Substantia nigra (tissue), 51 donors: ENCODE measurements at places on chromosomes 4 and X.

DNA sequence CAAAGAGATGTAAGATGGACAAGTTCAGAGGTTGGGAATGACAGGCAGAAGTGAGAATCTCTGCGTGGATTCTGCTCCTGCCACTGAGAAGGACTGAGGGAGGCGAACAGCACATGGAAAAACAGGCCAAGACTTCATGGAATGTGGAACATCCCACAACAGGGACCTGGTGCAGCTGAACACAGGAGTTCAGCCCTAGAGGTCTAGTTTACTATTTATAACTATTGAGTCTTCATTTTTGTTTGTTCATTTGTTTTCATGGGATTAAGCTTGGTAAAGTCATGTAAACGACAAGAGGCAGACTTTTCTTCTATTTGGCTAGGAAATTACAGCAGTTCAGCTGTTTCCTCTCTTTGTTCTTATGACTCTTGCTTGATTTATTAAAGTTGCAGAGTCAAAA lies 234.5 kb downstream of the MAML3 start:
- DNase-seq, result no peak

- peak; percentile 9 for DNase-seq
These were observed 251.4 kb upstream of the DDX53 start for GRCh38 chrX:22748093-22748999.

DNA sequence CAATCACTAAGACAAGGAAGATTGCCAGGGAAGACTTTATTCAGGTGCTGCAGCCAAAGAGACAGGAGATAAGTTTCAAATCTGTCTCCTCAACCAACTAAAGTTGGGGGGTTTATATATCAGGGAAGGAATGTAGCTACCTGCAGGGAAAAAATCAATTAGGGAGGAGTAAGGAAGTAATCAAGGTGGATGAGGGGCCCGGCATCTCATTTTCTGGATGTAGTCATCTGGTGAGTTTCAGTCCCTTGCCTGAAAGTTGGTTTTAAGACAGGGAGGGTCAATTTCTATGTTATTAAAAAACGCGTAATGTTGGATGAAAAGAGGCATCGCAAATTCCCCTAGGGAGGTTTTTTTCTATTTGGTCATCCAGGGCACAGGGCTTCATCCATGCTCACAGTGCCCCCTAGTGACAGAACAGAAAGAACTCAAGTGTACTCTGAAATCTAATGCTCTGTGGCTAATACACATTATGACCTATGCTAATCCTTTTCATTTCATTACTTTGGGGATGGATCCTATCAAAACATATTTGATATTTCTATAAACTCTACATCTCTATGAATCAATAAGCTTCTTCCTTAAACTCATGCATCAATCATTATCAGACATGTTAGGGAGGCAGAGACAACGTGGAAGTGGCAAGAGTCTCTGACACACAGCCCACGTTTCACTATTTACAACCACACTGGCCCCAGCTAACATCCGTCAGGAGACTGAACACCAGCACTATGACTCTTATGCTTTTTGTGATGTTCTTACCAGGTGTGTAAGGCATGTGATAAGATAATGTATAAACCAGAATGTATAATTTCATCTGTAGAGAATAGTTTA lies 1577.0 kb upstream of the TENM3 start:
- peak; percentile 30 for DNase-seq

GRCh38 chr4:31678356-31678755 lies 958.2 kb downstream of the PCDH7 start:
- DNase-seq, result no peak

- DNase-seq, result no peak
These were observed 82.1 kb downstream of the PPP3CA start for GRCh38 chr4:101264993-101265815.

DNA sequence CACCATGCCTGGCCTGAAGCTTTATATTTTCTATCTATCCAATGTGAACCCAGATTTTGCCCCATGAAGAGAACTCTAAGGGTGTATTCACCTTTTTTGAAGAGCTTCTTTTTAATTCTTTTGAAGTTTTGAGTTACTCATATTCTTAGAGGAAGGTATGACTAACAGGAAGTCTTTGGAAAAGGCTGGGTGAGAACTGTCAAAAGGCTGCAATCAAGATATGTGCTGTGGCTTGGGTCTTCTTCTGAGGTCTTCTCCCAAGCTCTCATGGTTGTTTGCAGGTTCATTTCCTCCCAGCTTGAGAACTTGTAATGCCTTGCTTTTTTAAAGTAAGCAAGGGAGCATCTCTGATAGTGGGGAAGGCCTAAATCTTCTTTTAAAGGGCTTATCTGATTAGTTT lies 3.1 kb upstream of the C4orf17 start:
- no peak for DNase-seq

DNA sequence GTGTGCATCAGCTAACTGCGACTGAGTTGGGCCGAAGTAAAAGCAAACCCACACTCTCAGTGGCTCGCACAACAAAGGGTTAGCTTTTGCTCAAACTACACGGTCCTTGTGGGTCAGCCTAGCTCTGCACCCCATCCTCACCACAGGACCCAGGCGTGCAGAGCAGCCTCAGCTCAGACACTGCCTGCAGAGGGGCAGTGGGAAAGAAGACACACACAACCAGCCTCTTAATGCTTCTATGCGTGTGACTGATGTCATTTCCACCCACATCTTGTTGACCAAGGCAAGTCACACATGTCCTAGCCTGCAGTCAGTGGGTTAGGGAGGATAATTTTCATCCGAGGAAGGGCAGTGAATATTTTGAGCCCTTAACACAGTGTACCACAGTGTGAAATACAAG lies 40.5 kb downstream of the HMGB2 start:
- no peak for DNase-seq

GRCh38 chr4:99323756-99324155 lies 2.6 kb upstream of the ADH1B start:
- DNase-seq, result no peak
